ENCODE measurements at places on chromosomes 12 and 14. TPM values are rescaled to one million over a fixed set of nuclear protein-coding genes. Genes with fewer than 3 reads are reported as not detected.

SLC4A8 gene
- total RNA-seq: 2.8 TPM

DNA sequence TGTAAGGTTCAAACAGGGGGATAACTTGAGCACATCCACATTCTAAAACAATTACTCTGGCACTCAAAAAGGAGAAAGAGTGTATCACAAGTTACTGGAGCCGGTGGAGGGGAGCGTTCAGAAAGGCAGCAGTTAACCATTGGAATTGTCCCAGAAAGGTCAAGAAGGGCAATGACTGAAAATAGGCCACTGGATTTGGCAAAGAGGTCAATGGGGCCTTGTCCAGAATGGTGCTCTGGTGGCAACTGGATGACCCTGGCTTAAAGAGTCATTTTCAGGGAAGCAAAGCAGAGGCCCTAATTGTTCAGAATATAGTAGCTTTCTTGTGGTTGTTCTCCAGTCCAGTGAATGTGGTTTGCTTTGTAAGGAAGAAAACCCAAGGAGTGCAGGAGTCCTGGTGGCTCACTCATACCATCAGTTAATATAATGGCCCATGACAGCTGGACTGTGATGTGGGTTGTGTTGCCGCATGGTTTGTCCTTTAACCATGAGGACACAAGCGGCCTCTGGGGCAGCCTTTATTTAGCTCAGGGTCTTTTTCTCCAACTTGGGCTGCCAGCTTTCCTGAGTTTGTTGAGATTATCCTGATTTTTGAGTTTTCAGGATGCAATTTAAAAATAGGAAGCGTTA, 142.8 kb upstream of the PELI2 start:
- no peaks in the 10 kb centered on the region for H3K27me3 ChIP-seq
- no peaks in the 10 kb centered on the region for H3K4me1 ChIP-seq
- no peak overlapping the region for H3K27ac ChIP-seq
- no peaks in the 10 kb centered on the region for H3K36me3 ChIP-seq
- DNase-seq: no peak
- no peak overlapping the region for H3K4me3 ChIP-seq

IFNG gene
- total RNA-seq: not detected

BICDL1 gene
- 4.4 TPM for total RNA-seq

DNA sequence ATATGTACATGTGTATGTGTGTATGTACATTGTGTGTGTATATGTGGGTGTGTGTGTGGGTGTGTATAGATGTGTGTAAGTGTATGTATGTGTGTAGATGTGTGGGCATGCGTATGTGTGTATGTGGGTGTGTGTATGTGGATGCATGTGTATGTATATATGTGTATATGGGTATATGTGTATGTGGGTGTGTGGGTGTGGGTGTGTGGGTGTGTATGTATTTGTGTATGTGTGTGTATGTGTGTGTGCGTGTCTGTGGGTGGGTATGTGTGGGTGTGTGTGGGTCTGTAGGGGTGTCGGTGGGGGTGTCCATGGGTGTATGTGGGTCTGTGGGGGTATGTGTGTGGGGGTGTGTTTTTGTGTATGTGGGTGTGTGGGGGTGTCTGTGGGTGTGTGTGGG, 101.6 kb downstream of the PIWIL1 start:
- H3K27me3 ChIP-seq: no peaks in the 10 kb centered on the region
- H3K36me3 ChIP-seq: no peaks in the 10 kb centered on the region
- no peak for DNase-seq
- no peaks in the 10 kb centered on the region for H3K4me1 ChIP-seq

GRCh38 chr12:25337916-25338315, 87.2 kb upstream of the KRAS start:
- H3K4me3 ChIP-seq: no peak overlapping the region
- H3K4me1 ChIP-seq: no peaks in the 10 kb centered on the region
- DNase-seq: no peak
- no peaks in the 10 kb centered on the region for H3K36me3 ChIP-seq

GRCh38 chr12:108516511-108517275, 1.6 kb downstream of the FICD start:
- no peak overlapping the region for H3K4me3 ChIP-seq
- no peak for DNase-seq
- peaks cover 4% of the 10 kb centered on the region for H3K36me3 ChIP-seq
- no peaks in the 10 kb centered on the region for H3K27me3 ChIP-seq
- peaks cover 27% of the 10 kb centered on the region for H3K4me1 ChIP-seq

GRCh38 chr12:11777962-11778361, 128.5 kb downstream of the ETV6 start:
- no peaks in the 10 kb centered on the region for H3K27me3 ChIP-seq
- H3K36me3 ChIP-seq: no peaks in the 10 kb centered on the region
- DNase-seq: no peak
- no peak overlapping the region for H3K4me3 ChIP-seq
- H3K4me1 ChIP-seq: peaks cover 79% of the 10 kb centered on the region
- H3K27ac ChIP-seq: peak overlapping the region; percentile 83

All from thoracic aorta (tissue), 2 donors.